ENCODE measurements at places on chromosomes 1 and 21.

GRCh38 chr1:211537253-211537652, 41.7 kb downstream of the SLC30A1 start:
- DNase-seq: no peak

- DNase-seq: no peak
Measured at GRCh38 chr1:14067711-14068110, 367.7 kb downstream of the PRDM2 start.

DNA sequence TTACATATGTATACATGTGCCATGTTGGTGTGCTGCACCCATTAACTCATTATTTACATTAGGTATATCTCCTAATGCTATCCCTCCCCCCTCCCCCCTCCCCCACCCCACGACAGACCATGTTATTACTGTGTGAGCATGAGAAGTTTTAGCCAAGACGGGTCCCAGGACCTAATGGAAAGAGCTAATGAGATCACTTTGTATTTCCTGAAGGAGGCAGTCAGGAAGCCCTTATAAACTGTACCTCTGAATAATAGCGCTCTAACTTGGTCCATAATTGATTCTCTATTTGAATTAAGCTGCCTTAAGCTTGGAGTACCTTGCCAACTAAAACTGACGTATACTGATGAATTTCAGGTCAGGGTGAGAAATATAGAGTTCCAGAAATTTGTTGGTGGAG, 4.1 kb upstream of the NEGR1 start:
- no peak for DNase-seq

GRCh38 chr1:93496520-93496919, 48.6 kb downstream of the FNBP1L start:
- DNase-seq: no peak

DNA sequence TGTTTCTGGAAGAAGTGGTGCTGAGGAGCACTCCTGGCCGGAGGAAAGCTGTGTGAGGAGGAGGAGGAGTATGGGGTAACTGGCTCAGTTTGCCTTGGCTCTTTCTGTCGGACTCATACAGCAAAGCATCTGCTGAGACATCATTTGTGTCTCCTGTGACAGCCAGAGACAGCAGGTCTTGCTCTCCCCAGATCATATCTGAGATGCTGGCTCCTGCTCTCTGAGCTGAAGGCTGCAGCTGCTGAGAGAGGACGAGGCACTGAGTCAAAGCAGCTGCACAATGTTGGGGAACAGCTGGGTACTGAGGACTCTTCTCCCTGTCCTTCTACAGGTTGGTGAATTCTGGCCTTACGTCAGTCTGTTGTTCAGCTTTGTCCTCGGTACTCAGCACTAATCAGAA, 14.3 kb downstream of the OR2B11 start:
- DNase-seq: no peak

- DNase-seq: no peak
Measured at GRCh38 chr1:186541003-186541402, 80.1 kb upstream of the PDC start.
